GM04504 (cell line): ENCODE measurements at places on chromosomes 2 and 18.

GRCh38 chr2:64485961-64486360, 32.0 kb downstream of the LGALSL start:
- DNase-seq = peak; percentile 41

GRCh38 chr2:23520256-23520655, 135.3 kb downstream of the KLHL29 start:
- no peak for DNase-seq

- no peak for DNase-seq
Observed at GRCh38 chr2:136534811-136535210, 230.5 kb upstream of the THSD7B start.

DNA sequence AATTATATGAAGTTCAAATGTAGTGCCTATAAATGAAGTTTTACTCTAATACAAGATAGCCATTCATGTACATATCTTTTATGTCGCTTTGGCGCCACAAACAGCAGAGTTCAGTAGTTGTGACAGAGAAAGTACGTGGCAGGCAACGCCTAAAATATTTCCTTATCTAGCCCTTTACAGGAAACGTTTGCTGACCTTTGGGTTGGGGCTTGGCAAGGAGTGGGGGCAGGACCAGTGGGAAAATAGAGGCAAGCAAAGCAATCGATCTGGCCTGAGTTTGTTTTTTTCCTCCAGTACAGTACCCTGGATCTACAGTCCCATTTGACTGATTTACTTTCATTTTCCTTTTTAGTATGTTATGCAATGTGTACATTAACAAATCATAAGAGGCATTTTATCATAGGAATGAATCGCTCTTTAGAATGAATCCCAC, 13.1 kb downstream of the CCDC68 start:
- DNase-seq = no peak

GRCh38 chr2:217806482-217806765, 196.4 kb downstream of the TNS1 start:
- no peak for DNase-seq

GRCh38 chr2:170815311-170815710, 1.4 kb upstream of the GAD1 start:
- no peak for DNase-seq

GRCh38 chr2:61328707-61329251, 142.1 kb downstream of the USP34 start:
- DNase-seq = peak; percentile 65

- no peak for DNase-seq
Observed at GRCh38 chr18:50096766-50097435, 98.0 kb downstream of the MYO5B start.

GRCh38 chr18:2495381-2495780, 75.9 kb downstream of the METTL4 start:
- no peak for DNase-seq

- DNase-seq = no peak
Observed at GRCh38 chr2:68784188-68784587, 49.6 kb downstream of the ARHGAP25 start.

- DNase-seq = peak; percentile 87
Observed at GRCh38 chr2:219171231-219171651, 1.4 kb upstream of the SLC23A3 start.

DNA sequence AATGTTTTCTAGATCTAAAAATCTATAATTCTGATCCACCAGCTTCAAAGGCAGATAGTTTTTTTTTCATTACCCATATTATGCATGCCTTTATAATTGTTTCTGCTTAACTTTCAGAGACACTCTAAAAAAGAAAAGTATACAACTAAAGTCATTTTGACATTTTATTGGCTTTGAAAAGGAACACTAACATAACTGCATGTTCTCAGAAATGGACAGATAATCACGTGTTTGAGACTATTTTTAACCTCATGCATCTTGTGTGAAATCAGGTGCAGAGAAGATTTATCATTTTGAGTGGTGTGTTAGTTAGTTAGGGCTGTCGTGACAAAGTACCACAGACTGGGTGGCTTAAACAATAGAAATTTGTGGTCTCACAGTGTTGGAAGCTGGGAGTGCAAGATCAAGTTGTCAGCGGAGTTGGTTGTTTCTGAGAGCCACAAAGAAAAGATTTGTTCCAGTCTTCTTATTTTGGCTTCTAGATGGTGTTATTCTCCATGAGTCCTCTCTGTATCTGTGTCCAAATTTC, 841.4 kb upstream of the LRATD1 start:
- no peak for DNase-seq

GRCh38 chr2:55804535-55804934, 110.9 kb upstream of the PNPT1 start:
- DNase-seq = no peak

GRCh38 chr18:10049747-10050146, 135.9 kb downstream of the VAPA start:
- DNase-seq = no peak

GRCh38 chr2:97911206-97911921, 84.4 kb downstream of the TMEM131 start:
- no peak for DNase-seq

- DNase-seq = peak; percentile 4
Observed at GRCh38 chr2:147588191-147588590, 256.6 kb upstream of the ACVR2A start.

DNA sequence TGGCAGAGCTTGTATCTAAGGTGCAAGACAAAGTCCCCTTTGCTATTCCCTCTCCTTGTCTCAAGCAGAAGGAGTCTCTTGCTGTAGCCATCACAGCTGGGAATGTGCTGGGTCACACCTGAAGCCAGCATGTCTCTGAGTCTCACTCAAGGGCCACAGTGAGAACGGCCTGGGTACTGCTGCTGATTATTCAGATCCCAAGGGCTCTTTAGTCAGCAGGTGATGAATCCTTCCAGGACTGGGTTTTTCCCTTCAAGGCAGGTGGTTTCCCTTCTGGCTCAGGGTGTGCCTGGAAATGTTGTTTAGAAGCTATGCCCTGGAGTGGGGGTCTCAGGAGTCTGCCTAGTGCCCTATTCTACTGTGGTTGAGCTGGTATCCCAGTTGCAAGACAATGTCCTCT, 356.3 kb downstream of the PARD3B start:
- no peak for DNase-seq

GRCh38 chr2:231985823-231986261, 24.3 kb downstream of the DIS3L2 start:
- no peak for DNase-seq

- no peak for DNase-seq
Observed at GRCh38 chr2:141411419-141411818, 719.4 kb downstream of the LRP1B start.

- DNase-seq = peak; percentile 63
Observed at GRCh38 chr2:120238728-120239487, 13.7 kb upstream of the RALB start.

GRCh38 chr2:152034257-152034801, 64.5 kb downstream of the CACNB4 start:
- DNase-seq = no peak

GRCh38 chr2:236661762-236662110, 92.1 kb downstream of the ACKR3 start:
- DNase-seq = no peak

GRCh38 chr2:160557903-160558302, 64.3 kb upstream of the RBMS1 start:
- DNase-seq = no peak

DNA sequence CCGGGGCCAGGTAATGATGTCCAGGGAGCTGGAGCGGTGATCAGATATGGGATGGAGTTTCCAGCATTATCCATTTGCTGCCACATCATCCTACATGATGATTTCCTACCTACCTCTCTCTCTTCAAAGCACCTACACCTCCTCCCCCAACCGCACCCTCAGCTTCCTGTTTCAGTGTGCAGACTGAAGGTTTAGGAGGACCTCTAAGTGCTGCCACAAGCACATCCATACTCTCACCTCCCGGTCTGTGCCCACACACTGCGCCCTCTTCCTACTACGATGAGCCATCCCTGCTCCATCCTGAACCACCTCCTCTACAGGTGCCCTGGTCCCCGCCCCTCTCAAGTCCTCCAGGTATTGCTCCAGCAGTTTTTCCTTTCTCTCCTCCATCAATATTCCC, 123.7 kb downstream of the ALPK2 start:
- DNase-seq = no peak

DNA sequence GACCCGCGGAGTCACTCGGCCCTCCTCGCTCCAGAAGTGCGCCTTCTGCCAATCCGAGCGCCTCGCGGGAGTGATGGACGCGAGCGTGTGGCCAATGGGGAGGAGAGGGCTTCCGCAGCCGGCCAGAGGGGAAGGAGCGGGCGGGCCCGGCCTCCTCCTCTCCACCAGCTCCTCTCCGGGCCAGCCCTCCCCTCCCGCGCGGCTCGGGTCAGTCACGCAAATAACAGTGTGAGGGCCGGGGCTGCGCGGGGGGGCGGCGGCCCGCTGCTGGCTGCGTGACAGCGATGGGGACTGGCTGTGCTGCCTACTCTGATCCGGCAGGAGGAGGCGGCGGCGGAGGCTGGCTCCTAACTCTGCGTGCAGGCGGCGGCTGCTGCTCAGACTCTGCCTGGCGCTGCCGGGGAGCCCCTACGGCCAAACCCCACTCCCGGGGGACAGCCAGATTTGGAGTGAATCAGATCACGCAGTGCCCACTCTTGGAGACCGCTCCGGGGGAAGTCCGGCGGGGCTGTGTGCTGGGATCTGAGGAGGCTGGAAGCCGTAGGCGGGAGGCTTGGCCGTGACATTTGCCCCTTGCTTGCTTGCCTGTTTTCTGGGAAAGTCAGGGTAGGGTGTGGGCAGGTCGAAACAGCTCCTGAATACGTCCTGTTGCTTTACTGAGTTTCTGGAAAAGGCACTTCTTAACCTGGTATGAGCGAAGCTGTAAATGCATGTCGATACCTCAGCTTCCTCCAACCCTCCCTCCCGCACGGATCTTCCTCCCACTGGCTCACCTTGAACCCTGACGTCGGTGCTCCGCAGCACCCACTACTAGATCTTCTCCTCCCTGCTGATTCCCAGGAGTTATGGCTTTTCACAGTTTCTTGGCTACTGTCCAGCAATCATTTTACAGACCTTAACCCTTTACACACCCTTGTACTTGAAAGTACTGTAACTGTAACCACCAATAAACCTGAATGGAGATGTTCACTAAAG, 97.9 kb upstream of the SERTAD2 start:
- peak; percentile 99 for DNase-seq

- no peak for DNase-seq
Observed at GRCh38 chr2:9697909-9698308, 67.1 kb upstream of the YWHAQ start.

DNA sequence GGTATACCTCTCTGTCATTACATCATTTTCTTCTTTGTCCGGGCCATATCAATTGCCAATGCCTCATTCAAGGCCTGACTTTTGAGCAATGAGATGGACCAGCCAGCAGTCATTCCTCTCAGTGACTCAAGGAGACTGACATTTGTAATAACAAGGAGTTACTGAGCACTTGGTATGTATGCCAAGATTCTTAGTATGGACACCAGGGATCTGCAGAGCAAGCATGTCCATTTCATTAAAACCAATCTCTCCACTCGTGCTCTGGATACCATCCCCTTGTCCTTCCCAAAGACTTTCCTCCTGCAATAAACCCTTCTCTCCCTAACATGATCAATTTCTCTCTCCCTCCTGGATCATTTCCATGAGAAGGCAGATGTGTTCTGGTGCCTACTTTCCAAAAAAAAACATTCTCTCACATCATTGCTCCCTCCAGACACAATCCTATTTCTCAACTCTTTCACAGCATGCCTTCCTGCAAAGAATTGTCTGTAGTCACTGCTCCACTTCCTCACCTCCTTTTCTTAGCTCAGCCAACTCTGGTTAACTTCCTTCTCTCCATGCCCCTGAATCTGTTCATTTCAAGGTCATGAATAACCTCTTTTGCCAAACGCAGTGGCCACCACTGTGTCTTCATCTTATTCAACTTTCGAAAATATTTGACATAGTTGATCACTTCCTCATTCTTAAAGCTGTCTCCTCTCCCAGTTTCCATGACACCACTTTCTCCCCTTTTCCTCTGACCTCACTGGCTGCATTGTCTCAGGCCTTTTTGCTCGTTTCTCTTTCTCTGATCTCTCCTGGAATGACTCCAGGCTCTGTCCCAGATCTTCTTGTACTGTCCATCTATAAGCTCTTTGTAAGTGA, 102.8 kb upstream of the CYP1B1 start:
- peak; percentile 76 for DNase-seq

GRCh38 chr2:105417857-105418436, 19.1 kb upstream of the FHL2 start:
- DNase-seq = peak; percentile 13

DNA sequence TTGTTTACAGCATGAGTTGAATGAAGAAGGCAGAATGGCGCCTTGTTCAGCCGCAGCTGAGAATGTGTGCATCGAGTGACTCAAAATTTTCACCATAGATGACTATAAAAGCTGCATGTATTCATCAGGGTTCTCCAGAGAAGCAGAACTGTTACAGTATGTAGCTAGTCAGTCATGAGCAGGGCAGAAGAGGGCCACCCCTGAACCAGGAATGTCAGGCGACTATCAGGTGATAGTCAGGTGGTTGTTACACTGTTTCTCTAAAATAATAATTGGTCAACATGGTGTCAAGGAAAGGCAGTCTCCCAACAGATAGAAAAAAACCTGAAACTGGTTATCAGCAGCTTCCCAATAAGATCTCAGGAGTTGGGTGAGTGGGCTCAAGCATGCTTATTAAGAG, 20.2 kb upstream of the NOSTRIN start:
- DNase-seq = no peak

DNA sequence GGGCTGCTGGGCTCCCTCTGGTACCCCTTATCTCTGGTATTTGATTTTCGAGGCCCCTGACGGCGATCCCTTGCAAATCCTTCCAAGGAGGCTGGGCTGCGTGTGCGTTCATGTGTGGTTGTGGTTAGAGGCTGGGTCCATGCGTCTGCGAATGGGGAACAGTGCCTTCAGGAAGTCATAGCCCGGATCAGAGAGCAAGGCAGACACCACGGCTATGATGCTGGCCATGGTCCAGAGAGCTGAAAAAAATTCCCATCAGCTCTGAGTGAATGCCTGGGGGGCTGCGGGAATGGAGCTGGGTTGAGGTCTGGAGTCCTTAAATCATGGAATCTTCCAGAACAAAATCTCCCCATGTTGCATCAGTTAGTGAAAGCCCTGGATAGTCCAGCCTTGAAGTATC, 145.5 kb downstream of the ACKR3 start:
- no peak for DNase-seq

DNA sequence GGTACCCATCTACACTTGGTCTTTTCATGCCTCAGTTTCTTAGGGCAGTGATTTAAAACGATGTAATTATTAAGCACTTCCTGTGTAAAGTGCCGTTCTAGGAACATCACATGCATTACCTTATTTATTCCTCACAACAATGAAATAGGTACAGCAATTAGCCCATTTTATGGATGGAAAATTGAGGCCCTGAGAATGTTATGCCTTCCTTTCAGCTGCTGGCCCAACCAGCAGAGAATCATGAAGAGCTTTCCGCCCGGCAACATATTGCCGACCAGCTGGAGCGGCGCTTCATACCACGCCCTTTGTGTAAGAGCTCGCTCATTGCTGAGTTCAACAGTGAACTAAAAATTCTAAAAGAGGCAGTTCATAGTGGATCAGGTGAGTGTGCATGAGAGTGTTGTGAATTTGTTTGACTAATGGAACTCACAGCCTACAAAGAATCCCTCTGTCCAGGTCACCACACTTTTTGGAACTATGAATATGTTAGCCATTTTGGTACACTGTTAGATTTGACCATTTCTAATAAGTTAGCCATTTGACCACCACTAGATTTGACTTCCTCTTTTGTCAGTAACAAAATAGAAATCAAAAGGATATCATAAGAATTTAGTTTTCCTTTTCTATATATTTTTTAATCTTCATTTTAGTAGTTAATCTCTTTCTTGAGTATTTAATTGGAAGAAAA, 25.6 kb upstream of the RPE start:
- DNase-seq = no peak
